Naive thymus-derived CD4-positive, alpha-beta T cell (primary cell): ENCODE measurements at places on chromosomes 2 and 18.
A peak's percentile ranks its signal among the peaks of the same experiment; 100 is the strongest.

GRCh38 chr2:156400706-156401678 is 35.2 kb upstream of the GPD2 start:
- DNase-seq, result peak; percentile 89

GRCh38 chr2:59204040-59204439 is 962.9 kb upstream of the FANCL start:
- DNase-seq, result no peak

DNA sequence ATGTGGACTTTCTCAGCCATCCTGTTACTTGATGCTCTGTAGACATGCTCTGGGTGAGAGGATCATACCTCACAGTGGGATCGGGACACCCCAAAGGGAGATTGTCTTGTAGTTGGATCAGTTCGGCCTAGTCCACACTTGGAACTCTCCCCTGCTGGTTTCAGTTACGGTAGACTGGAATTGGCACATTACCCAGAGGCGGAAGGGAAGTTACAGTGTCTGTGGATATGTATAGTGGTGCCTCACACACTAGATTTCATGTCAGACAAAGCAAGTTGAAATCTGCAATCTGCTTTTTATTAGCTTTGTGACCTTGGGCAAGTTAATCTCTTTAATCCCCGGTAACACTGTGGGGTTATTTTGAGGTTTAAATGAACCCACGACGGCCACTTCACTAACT is 16.2 kb upstream of the CTAGE1 start:
- DNase-seq, result no peak

DNA sequence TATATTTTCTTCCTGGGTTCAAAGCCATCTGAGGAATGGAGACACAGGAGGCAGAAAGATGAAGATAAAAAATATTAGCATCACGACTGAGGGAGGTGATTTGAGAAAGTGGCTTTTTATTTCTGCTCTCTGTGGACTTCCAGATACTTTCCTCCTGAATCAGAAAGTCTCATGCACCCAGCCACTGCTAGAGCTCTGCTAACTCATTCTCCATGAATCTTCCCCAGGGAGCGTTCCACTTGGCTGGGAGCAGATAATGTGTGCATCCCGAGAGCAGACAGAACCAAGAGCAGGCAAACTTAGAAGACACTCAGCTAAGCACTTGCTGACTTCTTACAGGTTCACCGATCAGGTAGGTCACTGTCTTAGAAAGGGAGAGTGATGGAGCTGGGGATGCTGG is 264.1 kb upstream of the THUMPD2 start:
- DNase-seq, result no peak

- DNase-seq, result no peak
Measured at GRCh38 chr2:45904267-45904945, 252.9 kb downstream of the PRKCE start.

DNA sequence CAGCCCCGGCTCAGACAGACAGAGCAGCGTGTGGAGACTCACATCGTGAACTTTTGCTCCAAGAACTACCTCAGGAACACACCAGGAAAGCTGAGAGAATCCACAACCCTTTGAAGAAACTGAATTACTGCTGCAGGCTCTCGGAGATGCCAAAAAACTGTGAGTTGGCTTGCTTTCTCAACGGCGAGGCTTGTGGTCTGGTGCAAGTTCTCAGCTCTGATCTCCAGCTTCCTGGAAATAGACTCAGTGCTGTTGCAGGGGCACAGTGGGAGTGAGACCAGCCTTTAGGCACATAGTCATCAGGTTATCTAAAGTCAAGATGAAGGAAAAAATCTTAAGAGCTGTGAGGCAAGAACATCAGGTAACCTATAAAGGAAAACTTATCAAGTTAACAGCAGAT is 273.7 kb upstream of the LRATD1 start:
- DNase-seq, result no peak

- DNase-seq, result no peak
Measured at GRCh38 chr2:216478151-216478550, 20.5 kb upstream of the RPL37A start.

DNA sequence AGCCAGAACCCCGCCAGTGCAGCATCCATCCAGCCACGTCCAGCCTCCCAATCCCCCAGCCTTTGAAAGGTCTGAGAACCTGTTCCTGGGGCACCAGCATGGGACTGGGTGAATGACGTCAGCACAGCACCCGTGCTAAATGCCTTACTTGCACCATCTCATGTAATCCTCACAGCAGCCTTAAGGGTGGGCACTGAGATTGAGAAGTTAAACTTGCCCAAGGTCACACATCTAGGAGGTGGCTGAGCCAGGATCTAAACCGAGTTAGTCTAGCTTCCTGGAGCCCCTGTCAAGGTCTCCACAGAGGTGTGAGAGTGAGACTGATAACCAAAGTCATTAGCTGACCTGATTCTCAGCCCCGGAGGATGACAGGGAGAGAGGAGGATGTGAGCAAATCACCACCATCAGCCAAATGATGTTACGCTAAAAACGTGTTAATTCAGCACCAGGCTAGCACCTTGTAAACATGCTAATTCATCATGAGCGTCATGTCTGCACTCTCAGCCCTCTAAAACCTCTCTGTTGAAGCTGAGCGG is 4.6 kb downstream of the CD8A start:
- DNase-seq, result no peak

GRCh38 chr2:26448651-26449050 is 29.3 kb downstream of the OTOF start:
- DNase-seq, result no peak

GRCh38 chr2:119846021-119846420 is 86.3 kb downstream of the PTPN4 start:
- no peak for DNase-seq

- DNase-seq, result no peak
Measured at GRCh38 chr2:12552092-12552491, 164.6 kb upstream of the TRIB2 start.

GRCh38 chr2:162315938-162316337 is 2.5 kb downstream of the IFIH1 start:
- no peak for DNase-seq

- no peak for DNase-seq
Measured at GRCh38 chr2:38415728-38416291, 38.7 kb upstream of the ATL2 start.

DNA sequence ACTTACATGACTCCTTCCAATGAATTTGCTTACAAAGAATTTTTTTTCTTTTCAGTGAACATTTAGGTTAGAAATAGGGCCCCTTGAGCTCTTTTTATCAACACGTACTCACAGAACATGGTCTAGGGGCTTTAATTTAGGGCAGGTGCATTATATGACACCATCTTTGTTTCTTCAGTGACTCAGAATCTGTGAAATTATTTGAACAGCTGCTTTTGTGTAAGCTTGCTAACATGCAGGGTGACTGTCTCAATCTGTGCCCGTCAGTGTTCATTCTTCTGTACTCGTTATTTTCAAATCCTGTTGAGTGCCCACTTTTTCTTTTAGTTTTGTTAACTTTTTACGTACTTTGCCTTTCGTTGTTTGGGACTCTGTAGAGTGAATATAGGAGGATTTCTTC is 52.8 kb upstream of the CABYR start:
- no peak for DNase-seq

GRCh38 chr2:125272651-125273050 is 1247.6 kb downstream of the CNTNAP5 start:
- DNase-seq, result no peak

DNA sequence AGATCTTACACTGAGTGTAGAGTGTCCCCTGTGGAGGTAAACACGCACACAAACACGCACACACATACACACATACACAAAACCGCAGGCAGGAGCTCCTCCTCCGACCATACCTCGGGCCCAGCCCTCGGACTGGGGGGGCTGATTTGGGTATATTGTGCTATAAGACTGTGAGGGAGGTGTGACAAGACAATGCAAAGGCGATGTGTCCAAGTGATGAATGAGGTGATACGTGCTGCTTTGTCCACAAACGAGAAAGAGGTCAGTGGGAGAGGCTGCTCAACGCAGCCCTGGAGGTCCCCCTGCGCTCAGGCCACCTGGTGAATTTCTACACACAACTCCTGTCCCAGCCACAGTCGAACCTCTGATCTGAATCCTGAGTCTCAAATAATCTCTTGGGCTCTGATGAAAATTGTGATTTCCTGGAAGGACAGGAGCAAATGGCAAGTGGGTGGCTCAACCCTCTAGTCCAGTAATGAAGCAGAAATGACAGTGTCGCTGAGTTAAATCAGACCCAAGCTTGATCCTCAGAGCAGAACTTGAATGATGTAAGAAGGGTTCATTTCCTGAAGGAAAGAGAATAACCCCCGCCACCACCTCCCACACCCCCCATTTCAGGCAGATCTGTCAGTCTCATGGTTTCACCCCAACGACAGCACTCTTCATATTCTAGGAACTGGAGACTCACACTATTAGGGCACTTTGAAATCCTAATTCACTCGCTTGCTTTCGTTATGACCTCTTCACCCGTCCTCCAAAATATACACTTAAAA is 48.9 kb upstream of the ASXL2 start:
- DNase-seq, result no peak

- no peak for DNase-seq
Measured at GRCh38 chr2:216056739-216057138, 24.9 kb downstream of the PECR start.

DNA sequence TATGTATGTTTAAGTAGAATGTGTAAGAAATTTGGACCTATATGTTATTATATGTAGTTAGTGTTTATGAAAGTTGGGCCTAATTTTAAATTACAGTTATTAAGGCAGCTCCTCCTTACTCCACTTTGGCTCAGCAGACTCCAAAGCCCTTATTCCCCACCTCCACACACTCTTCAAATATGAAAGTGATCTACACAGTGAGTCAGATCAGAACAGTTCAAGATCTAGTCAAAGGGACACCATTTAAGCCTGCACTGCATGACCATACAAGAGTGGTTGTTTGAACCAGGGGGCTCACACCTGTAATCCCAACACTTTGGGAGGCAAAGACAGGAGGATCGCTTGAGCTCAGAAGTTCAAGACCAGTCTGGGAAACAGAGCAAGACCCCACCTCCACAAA is 21.2 kb upstream of the PMAIP1 start:
- no peak for DNase-seq

GRCh38 chr2:101064125-101064502 is 62.0 kb downstream of the RPL31 start:
- no peak for DNase-seq
